Effector CD8-positive, alpha-beta T cell (primary cell): ENCODE measurements at places on chromosomes 5 and 9.

GRCh38 chr5:120252839-120253238 lies 211.3 kb upstream of the PRR16 start:
- DNase-seq: no peak

DNA sequence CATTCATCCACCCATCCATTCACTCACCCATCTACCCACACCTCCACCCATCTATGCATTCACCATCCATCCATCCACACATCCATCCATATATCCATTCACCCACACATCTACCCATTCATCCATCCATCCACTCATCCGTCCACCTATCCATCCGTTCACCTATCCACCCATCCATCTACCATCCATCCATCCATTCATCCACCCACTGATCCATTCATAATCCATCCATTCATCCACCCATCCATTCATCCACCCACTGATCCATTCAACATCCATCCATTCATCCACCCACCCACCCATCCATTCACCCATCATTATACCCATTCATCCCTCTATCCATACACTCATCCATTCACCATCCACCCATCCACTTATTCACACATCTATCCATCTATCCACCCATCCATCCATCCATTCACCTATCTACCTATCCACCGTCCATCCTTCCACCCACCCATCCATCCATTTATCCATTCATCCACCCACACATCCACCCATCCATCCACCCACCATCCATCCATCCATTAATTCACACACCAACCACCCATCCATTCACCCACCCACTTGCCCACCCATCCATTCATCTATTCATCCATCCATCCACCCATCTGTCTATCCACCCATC lies 336.5 kb upstream of the IRX4 start:
- DNase-seq: no peak

GRCh38 chr5:159854916-159855315 lies 61.4 kb upstream of the ADRA1B start:
- no peak for DNase-seq

GRCh38 chr5:170903075-170903474 lies 41.3 kb downstream of the RANBP17 start:
- DNase-seq: no peak

- no peak for DNase-seq
Observed at GRCh38 chr5:120550358-120550757, 86.3 kb downstream of the PRR16 start.

DNA sequence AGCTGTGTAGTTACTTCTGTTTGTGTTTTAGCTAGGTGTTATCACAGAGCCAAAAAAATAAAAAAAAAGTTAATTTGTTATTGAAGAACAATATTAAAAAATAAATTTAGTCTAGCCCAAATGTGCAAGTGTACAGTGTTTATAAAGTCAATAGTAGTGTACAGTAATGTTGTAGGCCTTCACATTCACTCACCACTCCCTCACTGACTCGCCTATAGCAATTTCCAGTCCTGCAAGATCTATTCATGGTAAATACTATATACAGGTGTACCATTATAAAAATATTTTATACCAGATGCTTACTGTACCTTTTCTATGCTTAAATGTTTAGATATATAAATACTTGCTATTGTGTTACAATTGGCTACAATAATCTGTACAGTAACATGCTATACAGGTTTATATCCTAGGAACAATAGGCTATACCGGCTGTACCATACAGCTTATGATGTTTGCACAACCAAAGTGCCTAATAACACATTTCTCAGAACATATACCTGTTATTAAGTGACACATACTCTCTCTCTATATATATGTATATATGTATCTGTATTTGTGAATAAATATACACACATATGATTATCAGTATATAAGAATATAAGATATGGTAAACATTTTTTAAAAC lies 341.4 kb upstream of the EDIL3 start:
- DNase-seq: no peak

- no peak for DNase-seq
Observed at GRCh38 chr5:94181895-94182294, 436.5 kb downstream of the KIAA0825 start.

DNA sequence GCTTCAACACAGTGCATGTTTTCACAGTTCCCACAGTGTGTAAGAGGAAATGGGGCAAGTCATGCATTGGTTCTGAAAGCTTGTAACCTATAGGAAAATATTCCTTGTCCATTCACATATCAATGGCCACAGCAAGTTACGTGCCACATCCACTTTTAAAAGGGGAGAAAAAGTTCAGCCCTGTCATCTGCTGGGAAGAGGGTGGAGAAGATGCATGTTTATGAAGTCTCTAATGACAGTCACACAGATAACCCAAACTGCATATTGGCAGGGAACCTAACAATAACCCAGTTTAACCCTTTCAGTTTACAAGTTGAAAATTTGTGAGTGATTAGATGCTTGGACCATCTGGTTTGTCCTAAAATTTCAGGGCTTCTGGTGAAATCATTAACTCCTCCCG lies 159.3 kb downstream of the MTRR start:
- DNase-seq: no peak

DNA sequence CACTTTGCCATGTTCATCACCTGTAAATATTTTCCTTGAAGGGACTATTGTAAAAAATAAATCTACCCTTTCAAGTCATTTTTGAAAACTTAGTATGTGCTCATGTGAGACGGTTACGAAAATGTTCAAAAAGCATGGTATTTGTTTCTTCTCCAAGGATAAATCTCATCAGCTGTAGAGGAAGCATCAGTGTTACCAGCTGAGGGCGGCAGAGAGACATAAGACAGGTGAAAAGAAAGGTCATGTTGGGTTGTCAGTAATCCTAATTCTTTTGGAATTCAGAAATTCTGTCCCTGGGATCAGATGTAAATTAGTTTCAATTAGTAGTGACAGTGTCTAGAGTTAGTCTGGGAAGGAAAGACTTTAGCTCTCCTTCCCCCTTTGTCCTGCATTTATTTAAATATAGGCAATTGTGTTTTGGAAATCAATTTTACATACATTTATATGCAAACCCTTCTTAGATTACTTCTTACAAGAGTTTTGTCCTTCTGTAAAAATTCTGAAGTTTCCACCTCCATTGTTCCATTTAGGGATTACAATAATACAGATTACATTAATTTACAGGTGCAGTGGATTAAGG lies 791.9 kb upstream of the CDH6 start:
- no peak for DNase-seq

DNA sequence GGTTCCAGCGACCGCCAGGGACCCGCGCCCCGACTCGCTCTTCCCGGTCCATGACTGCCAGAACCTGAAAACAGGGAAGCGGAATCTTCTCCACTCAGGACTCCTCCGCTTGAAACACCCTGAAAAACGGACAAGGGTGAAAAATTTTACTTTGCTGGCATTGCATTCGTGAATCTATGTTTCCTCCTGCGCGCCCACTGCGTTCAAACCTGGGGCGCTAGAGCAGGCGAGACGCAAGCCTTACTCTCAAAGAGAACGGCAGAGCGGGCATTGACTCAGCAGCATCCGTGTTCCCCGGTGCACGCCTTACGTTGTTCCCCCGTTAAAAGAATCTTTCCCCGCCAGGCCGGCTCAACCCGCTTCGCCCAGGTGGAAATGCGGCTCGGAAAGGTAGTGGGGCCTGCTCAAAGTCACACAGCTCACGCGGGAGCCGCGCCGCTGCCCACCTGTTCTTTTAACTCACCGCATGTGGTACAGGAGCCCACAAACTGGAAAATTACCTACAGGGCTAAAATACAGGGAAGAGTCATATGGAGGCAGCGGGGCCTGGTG lies 999 bp upstream of the DRD1 start:
- no peak for DNase-seq

DNA sequence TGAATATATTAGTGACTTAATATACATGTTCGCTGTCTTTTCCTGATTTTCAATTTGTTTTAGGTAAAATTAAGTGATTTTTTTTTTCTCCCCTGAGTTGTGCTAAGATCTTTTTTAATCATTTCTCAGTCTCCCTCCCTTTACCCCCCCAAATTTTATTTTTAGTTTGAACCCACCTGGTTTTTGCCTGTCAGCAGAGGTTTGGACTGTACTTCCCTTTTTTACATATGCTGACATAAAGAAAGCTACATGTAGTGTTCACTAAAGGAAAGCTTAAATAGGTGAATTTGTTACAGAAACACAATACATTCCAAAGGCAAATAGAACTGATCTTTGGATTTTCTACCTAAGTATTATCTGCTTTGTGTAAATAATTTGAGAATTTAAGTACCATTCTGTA lies 82.2 kb downstream of the IPO11 start:
- no peak for DNase-seq

DNA sequence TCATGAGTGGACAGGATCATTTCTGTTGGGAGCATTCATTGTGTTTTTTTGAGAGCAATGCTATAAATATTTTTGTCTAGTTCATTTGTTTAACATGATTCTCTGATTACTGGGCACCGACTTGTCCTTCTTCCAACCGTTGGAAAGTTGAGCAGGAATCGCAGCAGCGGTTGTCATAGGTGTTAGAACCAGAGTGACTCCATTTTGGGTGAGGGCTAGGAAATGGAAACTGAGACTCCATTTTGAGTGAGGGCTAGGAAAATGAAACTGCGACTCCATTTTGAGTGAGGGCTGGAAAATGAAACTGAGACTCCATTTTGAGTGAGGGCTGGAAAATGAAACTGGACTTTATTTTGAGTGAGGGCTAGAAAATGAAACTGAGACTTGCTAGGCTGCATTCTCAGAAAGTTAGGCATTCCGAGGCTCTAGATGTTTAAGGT lies 100.6 kb downstream of the ICE1 start:
- DNase-seq: no peak

GRCh38 chr5:61167382-61167781 lies 5.1 kb upstream of the SMIM15 start:
- no peak for DNase-seq

GRCh38 chr5:116911074-116911473 lies 336.5 kb upstream of the SEMA6A start:
- DNase-seq: no peak

- no peak for DNase-seq
Observed at GRCh38 chr9:91164724-91165520, 196.8 kb downstream of the AUH start.

DNA sequence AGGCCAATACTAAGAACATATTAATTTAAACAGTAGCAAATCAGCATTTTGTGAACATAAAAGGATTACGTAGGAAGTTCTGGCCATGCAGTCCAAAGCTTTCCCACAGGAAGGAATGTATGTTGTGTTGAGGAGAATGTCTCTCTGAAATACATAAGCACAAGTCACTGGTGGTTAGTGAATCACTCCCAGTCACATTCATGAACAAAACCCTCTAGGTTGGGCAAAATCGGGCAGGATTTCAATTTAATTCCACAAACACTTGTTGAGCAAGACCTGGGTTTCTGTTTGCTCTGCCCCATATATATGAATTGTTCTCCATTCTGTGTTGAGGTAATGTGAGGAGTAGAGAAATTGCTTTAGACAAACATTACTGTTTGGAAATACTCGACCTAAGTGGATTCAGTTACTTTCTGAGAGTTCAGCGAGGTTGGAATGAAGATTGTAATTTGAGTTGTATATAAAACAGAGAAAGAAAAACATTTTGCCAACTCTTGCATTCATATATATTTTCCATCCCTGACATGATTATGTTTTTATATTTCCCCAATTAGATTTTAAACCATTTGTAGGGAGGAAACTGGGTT lies 127.6 kb upstream of the RPS23 start:
- no peak for DNase-seq

DNA sequence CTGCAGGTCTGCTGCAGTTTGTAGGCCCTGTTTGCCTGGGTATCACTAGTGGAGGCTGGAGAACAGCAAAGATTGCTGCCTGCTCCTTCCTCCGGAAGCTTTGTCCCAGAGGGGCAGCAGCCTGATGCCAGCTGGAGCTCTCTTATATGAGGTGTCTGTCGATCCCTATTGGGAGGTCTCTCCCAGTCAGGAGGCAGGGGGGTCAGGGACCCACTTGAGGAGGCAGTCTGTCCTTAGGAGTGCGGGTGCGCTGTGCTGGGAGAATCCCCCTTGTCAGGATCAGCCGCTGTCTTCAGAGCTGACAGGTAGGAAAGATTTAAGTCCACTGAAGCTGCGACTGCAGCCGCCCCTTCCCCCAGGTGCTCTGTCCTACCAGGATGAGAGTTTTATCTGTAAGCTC lies 64.9 kb downstream of the CCDC171 start:
- DNase-seq: no peak

DNA sequence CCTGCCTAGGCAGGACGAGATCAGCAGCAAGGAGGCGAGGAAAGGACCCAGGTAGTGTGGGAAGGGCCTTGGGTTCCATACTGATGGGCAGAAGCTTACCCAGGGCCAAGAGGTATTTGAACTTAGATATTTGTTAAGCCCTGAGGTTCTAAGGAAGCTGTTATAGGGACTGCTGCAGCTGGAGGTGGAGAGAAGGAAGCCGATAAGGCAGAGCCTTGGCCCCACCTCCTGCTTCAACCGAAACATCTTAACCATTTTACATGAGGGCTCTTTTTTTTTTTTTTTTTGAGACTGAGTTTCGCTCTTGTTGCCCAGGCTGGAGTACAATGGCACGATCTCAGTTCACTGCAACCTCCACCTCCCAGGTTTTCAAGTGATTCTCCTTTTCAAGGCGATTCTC lies 8.6 kb upstream of the AQP3 start:
- DNase-seq: no peak
